ENCODE measurements at places on chromosomes 3 and 15.

GRCh38 chr15:66937588-66937987, 127.8 kb upstream of the SMAD3 start:
- DNase-seq: no peak

- peak; percentile 49 for DNase-seq
Observed at GRCh38 chr3:184524981-184525336, 36.6 kb upstream of the EPHB3 start.

- DNase-seq: no peak
Observed at GRCh38 chr3:143255739-143256138, 136.2 kb downstream of the CHST2 start.

GRCh38 chr3:25000971-25001591, 427.0 kb upstream of the RARB start:
- no peak for DNase-seq

DNA sequence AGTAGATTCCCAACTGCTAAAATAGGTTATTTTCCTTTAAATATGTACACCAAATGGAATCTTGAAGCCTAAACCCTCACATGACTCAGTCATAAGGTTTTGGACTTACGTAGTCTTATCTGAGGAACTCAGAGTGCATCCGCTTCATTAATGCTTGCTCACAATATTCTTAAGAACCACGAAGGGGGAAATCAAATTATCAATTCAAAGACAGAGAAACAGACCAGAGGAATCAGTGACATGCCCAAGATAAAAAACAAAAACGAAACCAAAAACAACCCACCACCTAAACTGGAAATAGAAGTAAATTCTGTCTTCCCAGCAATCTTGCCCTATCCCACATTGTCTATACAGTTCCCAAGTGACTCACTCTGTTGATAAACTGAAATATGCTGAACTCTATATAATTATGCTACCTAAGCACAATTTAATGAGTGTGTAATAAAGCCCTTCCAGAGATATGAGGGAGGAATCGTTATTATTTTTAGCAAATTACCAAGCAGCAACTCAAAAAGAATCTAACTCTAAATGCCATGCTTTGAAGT, 135.4 kb upstream of the CBLB start:
- DNase-seq: no peak

GRCh38 chr15:31834654-31835053, 195.7 kb upstream of the CHRNA7 start:
- DNase-seq: no peak

- no peak for DNase-seq
Observed at GRCh38 chr15:99571299-99571698, 5.5 kb downstream of the MEF2A start.

DNA sequence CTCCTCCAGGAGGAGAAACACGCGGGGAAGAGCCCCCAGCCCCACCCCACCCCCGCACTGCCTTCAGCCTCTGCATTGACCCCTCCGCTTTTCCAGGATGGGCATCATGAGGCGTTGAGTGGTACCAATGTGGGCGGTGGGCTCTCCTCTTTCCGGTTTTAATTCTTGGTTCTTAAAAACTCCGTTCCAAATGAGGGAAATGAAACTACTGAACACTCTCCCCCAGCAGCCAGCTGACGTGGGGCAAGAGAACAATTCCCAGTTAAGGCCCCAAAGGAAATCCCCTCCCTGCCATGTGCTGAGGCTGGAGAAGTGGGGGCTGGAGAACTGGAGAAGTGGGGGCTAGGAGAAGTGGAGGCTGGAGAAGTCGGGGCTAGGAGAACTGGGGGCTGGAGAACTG, 5.3 kb upstream of the NRROS start:
- DNase-seq: no peak

DNA sequence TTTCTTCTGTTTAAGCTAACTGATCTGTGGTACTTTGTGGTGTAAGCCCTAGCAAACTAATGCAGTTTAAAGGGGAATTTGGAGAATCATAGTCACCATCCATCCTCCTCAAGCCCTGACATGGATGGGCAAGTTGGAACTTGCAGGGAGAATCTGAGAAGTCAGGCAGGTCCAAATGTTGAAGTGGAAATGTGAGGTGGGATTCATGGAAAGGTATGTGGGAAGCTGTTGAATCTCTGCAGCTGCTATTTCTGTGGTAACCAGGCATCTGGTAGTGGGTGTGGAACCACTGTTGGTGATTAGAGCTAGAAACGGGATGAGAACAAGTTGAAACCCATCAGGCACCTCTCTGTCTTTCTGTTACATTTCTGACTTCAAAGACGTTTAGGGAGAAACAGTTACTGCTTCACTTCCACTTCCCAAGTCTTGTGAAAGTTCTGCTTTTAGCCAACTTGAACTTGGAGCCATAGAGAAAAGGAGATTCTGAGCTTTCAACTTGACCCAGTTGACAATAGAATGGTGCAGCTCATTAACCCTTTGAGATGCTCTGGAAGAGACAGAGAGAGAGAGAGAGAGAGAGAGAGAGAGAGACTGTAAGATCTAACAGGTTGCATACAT, 38.1 kb upstream of the NMNAT3 start:
- no peak for DNase-seq

- DNase-seq: no peak
Observed at GRCh38 chr3:124941771-124942170, 7.2 kb upstream of the MUC13 start.

DNA sequence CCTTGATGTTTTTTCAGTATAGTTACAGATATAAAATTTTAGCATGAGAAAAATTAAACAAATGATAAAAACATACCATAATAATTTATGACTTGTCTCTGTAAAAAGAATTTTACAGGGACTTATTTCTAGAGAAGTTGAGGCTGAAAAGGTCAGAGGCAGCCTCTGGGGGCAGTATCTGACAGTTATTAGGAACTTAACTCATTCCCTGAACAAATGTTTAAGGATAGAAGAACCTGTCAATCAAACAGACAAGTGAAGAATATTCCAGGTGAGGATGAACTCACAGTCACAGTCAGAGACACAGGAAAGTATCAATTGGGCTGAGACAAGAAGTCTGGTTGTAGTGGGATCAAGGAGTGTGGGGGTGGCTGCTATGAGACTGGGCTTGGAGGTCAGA, 7.3 kb downstream of the MYLK start:
- DNase-seq: peak; percentile 41

DNA sequence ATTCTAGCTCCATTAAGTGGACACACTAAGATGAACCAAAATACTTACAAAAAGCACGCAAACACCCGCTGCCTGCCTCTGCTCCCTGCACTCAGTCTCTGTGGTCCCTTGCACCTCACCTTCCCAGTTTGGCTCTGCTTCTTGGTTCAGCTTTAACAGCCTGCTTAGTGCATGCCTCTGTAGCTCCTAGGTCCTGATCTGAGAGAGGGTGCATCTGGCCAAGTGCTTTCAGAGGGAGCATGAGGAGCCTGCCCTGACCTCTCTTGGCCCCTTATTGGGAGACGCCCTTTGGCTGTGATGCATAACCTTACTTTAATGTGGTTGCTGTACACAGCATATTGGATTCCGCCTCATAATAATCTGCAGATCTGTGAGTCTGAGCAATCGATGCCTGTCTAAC, 21.2 kb upstream of the ATP10A start:
- DNase-seq: no peak

DNA sequence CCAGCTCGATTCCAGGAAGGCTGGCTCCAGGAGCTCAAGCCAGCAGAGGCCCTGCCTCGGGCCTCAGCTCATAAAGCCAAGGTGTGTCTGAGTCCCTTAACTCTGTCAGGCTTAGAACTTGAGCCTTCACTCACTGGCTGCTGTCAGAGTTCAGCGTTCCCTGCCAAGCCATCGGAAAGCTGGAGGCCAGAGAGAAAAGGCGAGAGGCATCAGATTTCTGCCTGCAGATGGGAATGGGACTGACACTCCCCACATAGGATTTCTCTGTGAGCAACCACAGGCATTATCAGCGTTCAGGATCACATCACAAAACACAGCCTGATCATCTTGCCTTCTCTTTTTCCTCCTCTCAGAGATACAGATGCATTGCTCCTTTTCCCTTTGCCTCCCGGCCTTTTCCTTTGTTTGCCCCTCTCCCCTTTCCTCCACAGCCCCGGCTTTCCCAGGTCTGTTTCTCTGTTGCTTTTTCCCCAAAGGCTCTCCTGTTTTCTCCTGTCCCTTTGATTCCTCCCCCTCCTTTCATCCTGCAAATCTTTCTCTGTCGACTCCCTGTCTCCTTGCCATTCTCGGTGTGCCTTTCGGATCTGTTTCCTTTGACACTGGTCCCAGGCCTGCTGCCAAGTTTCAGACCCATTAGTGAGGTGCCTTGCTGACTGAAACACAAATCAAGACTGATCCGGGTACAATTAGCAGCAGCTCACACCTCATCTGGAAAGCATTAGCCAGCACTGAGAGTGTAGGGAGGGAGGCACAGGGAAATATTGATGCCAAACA, 44.5 kb upstream of the BOC start:
- no peak for DNase-seq

- DNase-seq: no peak
Observed at GRCh38 chr3:144557515-144557914, 585.9 kb downstream of the DIPK2A start.

Measured in DMS53 (cell line).